ENCODE measurements at places on chromosomes 7 and 10.

DNA sequence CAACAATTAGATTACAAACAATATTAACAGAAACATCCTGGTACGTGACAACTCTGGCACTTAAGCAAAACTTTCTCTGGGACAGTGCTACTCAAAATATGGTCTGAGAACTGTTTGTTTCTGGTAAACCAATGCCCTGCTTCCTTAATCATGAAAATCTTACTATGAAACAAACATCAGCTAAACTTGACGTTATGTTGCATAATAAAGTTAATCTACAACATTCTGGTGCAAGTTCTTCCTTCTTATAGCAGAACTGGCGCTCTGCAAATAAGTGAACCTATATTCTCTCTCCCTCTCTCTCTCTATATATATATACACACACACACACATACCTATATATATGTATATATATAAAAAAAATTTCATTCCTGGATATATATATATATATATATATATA lies 7.8 kb downstream of the C7orf33 start:
- DNase-seq: no peak

- DNase-seq: peak; percentile 6
Observed at GRCh38 chr10:114634609-114634979, 23.5 kb downstream of the ABLIM1 start.

DNA sequence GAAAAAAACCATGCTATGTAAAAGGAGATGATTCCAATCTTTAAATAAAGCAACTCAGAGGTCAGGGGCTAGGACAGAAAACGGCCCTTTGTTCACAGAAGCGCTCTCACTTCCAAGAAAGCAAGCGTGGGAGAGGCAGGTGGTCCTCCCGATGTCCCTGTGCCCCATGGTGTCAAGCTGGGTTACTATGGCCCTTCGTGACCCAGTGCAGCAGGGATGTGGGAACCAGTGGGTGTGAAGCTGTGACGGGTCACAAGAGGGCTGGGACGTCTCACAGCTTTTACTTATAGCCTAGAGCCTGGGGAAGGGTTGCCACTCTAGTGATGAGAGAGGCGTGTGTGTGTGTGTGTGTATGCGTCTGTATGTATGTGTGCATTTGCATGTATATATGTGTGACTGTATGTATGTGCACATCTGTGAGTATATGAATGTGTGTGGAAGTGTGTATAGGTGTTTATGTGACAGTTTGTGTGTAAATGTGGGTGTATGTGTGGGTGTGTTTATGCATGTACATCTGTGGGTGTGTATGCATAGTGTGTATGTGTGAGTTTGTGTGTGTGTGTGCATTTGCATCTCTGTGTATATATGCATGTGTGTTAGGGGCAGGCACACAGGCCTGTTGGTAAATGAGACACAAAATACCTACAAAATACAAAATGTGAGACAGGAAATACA lies 25.2 kb downstream of the HTRA1 start:
- no peak for DNase-seq

- no peak for DNase-seq
Observed at GRCh38 chr10:97175586-97175985, 10.2 kb downstream of the SLIT1 start.

GRCh38 chr10:128526791-128527375 lies 400.7 kb upstream of the MKI67 start:
- DNase-seq: peak; percentile 52

DNA sequence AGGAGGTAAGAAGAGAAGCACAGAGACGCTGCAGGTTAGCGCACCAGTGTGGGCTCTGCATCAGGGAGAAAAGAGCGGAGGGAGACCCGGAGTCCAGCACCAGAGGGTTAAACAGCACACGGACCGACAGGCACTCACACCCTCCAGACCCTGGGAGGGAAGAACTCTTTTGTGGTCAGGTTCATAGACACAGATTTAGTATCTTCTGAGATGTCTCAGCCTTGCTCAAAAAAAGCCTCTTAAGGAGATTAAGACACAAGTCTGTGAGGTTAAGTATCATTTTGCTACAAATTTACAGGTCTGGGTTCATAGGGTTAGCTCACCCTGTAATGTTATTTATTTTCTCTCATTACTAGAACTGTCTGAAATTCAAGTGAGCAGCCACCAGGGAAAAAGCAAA lies 16.8 kb upstream of the NDST2 start:
- no peak for DNase-seq

- no peak for DNase-seq
Observed at GRCh38 chr7:80098795-80099194, 35.8 kb upstream of the GNAI1 start.

GRCh38 chr7:1301054-1301881 lies 68.6 kb downstream of the UNCX start:
- DNase-seq: no peak

Data from NCI-H1694 treated with DMSO at 0.1 percent for 48 hours (cell line).